GM10248 (cell line): ENCODE measurements at places on chromosomes 11 and 22.

GRCh38 chr11:58626934-58627483 lies 4.5 kb downstream of the CNTF start:
- no peak for DNase-seq

DNA sequence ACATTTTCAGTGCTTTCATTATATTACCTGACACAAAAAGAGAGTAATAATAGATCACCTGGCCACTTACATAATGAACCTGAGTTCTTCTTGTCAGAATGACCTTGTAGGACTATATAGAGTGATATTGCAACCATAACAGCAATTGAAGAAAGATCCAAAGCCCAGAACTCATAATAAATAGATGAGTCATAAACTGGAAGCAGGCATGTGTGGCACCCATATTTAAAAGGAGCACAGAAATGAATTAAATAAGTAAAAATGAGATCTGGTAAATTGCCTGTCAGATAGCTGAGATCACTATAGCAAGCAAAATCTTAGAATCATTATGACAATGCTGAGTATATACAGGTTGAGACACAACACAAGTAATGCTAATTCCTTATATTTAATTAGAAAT lies 331.8 kb downstream of the AASDHPPT start:
- DNase-seq, result no peak

GRCh38 chr22:35099883-35100282 lies 33.9 kb downstream of the ISX start:
- no peak for DNase-seq

DNA sequence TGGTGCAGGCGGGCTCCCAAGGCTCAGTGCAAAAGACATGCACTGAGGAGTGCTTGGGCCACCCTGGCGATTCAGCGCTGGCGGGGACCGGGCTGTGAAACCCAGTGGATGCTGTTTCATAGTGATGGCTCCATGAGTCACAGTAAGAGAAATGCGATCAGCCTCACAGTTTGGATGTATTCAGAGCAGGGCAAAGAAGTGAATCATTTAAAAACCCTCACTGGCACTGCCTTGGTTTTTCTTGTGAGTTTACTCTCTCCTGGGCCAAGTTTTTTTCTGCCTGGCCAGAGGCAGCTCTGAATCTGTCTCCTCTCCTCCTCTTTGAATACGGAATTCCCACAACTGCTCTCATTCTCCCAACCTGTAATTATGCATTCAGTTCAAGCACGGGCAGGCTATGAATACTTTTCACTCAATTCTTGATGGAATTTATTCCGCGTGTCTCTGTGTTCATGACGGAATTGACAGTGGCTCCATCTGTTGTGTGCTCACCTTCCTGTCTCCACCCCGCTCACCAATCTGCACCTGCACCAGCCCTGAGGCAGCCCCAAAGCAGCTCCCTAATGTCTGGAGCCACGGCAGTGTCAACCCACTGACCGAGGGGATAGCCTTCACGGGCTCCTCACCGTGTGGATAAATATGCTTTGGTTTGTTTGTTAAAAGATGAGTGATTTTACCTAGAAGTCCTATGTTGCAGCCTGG lies 14.9 kb downstream of the ADAMTS8 start:
- no peak for DNase-seq

DNA sequence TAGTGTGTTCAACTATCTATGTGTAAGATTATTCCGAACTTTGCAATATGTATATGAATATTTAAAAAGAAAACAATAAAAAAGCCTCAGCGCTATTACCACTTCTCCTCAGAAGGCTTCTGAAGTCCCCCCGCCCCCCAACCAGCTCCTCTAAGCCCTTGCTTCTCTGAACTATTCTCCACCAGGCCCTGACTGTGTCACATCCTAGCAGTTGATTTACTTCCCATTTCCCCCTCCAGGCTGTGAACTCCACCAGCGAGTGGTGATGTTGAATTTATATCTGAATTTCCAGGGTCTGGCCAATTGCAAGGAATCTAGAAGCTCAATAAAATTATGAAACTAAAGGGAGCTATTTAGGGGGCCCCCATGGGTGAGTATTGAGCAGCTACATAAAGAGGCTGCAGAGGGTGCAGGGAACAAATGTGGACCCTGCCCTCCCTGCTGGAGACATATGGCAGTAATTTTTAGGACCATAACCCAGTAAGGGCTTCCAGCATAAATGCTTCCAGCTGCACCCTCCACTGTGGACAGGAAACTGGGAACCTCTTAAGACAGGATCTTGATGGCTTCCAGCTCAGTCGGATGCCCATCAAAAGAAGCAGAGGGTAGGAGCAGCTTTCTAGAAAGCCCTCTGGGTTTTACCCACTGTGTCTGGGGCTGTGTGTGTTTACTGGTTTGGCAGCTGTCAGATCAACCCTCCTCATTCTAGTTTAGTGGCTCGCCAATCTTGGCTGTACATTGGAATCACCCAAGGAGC lies 81.4 kb downstream of the TIMP3 start:
- no peak for DNase-seq

DNA sequence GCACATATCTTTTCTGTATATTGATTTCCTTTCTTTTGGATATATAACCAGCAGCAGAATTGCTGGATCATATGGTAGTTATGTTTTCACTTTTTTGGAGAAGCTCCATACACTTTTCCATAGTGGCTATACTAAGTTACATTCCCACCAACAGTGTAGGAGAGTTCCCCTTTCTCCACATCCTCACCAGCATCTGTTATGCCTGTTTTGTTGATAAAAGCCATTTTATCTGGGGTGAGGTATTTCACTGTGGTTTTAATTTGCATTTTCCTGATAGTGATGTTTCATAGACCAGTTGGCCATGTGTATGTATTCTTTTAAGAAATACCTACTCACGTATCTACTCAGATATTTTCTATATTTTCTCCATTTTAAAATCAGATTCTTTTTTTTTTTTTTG lies 419.3 kb upstream of the FAT3 start:
- DNase-seq, result no peak

GRCh38 chr11:39990421-39990831 lies 1469.0 kb downstream of the LRRC4C start:
- no peak for DNase-seq

DNA sequence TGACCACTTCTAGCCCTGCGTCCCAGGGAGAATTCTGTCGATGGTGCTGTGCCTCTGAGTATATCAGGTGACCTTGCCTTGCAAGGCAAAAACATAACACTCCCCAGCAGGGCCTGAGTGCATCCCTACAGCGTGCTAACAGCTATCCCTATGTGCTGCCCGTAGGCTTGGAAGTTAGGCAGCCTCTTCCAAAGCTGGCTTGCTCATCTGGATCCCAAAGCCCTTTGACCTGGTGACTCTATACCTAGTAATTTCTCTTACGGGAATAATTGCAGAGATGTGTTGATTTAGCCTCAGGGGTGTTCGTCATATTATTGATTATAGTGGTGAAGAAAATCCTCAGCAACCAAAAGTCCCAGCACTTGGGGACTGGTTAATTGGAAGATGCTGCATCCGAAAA lies 32.6 kb upstream of the CRYBB3 start:
- no peak for DNase-seq

DNA sequence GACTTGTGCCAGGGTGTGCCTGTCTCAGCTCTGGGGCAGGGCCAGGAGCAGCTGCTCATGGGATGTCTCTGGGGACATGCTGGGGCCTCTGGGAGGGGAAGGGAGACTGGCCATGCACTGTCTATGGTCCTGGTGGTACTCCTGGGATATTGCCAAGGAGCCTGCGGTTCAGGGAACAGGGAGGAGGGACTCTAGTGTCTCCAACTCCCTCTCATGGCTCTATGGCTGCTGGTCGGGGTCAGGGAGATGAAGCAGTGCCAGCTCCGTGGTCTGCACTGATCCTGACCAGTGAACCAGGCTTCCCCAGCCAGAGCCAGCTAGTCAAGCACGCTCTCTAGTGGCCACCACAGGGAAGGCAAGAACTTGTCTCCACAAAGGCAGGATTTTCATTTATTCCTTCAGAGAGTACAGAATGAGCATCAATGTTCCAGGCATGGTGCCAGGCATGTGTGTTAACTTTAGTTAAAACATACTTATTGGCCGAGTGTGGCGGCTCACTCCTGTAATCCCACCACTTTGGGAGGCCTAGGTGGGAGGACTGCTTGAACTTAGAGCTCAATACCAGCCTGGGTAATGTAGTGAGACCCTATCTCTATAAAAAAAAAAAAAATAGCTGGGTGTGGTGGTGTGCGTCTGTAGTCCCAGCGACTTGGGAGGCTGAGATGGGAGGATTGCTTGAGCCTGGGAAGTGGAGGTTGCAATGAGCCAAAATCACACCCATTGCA lies 2.5 kb upstream of the BEST1 start:
- DNase-seq, result peak; percentile 87

DNA sequence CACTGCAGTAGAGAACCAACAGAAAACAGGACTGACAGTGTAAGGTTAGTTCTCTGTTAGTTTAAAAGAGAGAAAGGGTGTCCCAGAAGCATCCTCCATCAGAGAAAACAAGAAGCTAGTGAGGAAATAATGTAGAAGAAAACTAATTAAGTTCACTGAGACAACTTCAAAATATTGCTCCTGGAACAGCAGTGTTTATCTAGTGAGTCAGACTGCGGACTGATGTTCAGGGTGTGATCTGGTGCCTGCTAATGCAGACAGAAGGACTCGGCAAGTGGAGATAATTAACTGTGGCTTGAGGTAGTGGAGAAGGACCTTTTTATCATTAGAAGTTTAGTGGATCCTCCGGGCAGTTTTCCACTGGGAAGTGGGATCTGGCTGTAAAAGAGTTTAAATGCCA lies 55.4 kb downstream of the CDON start:
- DNase-seq, result no peak

GRCh38 chr22:42970029-42970428 lies 44.9 kb downstream of the PACSIN2 start:
- DNase-seq, result no peak

- no peak for DNase-seq
Observed at GRCh38 chr11:57323167-57323854, 1.4 kb downstream of the TNKS1BP1 start.

GRCh38 chr22:22820626-22821025 lies 67.0 kb upstream of the IGLL5 start:
- no peak for DNase-seq

DNA sequence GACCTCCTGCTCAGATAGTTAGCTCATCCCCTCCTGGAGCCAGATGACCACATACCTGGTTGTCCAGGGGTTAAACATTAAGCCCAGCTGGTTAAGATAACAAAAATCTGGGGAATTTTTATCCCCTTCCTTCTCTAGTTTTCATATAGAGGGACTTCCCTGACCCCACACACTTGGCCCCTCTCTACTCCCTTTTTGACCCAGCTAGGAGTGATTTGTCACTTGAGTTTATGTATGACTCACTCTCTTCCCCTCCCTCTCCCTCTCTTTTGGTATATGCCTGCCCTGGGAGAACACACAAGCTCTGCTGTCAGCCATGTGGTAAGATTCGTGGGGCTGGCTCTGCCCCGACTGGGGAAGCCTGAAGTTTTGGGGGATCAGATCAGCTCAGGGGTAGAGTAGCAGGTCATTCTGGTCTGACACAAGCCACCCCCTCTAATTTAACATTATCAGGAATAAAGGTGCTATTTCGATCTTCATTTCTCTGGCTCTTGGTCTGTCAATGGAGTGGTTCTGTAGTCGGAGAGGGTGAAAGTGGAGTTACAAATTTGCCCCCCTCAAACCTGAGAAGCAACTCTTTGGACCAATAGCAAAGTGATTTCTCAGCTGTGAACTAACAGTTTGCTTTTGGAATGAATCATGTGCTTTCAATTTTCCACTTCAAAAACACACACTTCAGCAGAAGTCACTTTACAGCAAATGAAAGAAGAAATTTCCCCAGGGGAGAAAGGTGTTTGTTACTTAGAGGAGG lies 415.3 kb upstream of the CADM1 start:
- peak; percentile 42 for DNase-seq

DNA sequence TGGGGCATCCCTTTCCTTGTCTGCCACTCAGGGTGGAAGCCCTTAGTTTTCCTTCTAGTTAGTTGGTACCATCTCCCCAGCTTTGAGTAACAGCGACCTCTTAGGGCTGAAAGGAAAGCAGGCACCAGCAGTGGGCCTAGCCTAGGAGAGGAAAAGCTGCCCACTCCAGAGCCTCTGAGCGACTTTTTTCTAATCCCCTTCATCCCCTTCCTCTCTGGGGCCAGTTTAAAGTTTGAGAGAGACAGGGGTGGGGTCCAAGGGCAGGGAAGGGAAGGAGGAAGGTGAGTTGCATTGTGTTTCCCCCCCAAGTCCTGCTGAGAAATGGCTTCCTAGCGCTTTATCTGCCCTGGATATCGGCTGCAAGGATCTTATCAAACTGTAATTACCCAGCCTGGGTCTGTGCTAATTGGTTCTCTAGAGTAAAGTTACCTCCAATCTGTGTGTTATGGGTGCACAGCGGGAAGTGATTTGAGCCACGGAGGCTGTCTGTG lies 573.9 kb upstream of the CADM1 start:
- DNase-seq, result peak; percentile 36

GRCh38 chr11:57162179-57162898 lies 19.4 kb upstream of the LRRC55 start:
- DNase-seq, result no peak

- no peak for DNase-seq
Observed at GRCh38 chr11:57239348-57239747, 2.3 kb upstream of the APLNR start.

DNA sequence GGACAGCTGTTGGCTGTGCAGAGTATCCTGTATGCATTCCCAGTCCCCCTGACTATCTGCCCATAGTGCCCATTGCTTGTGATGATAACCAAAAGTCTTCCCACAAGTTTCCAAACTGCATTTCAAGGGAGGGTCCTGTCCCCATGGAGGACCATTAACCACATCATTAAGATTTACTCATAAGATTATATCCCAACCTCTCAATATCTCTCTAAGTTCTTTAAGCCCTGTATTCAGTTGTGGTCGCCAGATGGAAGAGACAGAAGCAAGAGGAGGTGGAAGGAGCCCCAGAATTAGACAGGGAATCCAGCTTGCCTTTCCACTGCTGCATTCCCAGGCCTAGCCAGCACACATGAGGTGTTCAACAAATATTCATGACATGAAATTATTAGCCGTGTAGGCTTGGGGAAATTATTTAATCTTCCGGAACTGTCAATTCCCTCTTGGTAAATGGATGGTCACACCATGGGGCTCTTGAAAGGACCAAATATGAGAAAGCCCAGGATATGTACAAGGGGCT lies 42.6 kb upstream of the TIMP3 start:
- no peak for DNase-seq

DNA sequence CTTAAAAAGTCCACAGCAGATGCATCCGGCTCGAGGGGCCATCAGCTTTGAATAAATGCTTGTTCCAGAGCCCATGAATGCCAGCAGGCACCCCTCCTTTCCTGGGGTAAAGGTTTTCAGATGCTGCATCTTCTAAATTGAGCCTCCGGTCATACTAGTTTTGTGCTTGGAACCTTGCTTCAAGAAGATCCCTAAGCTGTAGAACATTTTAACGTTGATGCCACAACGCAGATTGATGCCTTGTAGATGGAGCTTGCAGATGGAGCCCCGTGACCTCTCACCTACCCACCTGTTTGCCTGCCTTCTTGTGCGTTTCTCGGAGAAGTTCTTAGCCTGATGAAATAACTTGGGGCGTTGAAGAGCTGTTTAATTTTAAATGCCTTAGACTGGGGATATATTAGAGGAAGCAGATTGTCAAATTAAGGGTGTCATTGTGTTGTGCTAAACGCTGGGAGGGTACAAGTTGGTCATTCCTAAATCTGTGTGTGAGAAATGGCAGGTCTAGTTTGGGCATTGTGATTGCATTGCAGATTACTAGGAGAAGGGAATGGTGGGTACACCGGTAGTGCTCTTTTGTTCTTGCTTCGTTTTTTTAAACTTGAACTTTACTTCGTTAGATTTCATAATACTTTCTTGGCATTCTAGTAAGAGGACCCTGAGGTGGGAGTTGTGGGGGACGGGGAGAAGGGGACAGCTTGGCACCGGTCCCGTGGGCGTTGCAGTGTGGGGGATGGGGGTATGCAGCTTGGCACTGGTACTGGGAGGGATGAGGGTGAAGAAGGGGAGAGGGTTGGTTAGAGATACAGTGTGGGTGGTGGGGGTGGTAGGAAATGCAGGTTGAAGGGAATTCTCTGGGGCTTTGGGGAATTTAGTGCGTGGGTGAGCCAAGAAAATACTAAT lies 1.9 kb downstream of the NEAT1 start:
- no peak for DNase-seq
